CD4-positive, CD25-positive, alpha-beta regulatory T cell (primary cell): ENCODE measurements at places on chromosomes 1 and 21. TPM values are rescaled to one million over a fixed set of nuclear protein-coding genes. Genes with fewer than 3 reads are reported as not detected.

DNA sequence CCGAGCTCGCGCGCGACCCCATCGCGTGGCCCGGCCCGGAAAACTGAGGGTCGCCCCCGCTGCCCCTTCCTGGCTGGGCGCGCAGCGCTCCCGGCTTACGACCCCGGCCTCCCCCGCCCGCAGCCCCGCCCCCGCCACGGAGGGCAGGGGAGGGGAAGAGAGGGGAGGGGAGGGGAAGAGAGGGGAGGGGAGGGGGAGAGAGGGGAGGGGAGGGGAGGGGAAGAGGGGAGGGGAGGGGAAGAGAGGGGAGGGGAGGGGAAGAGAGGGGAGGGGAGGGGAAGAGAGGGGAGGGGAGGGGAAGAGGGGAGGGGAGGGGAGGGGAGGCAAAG, 6.7 kb upstream of the ANKRD65 start:
- no peaks in the 10 kb centered on the region for H3K27me3 ChIP-seq
- no peak overlapping the region for H3K27ac ChIP-seq
- DNase-seq, result no peak
- H3K4me3 ChIP-seq, result no peak overlapping the region
- no peaks in the 10 kb centered on the region for H3K36me3 ChIP-seq

Gene FALEC
- not detected for total RNA-seq

- H3K27ac ChIP-seq, result no peak overlapping the region
- H3K4me1 ChIP-seq, result peaks cover 10% of the 10 kb centered on the region
- no peaks in the 10 kb centered on the region for H3K27me3 ChIP-seq
- H3K36me3 ChIP-seq, result no peaks in the 10 kb centered on the region
- H3K4me3 ChIP-seq, result no peak overlapping the region
Measured at GRCh38 chr1:2381741-2382620, 9.4 kb downstream of the MORN1 start.

GRCh38 chr21:27734146-27734545, 767.3 kb upstream of the ADAMTS5 start:
- H3K27me3 ChIP-seq, result no peaks in the 10 kb centered on the region
- H3K4me3 ChIP-seq, result no peak overlapping the region
- H3K27ac ChIP-seq, result no peak overlapping the region
- no peaks in the 10 kb centered on the region for H3K4me1 ChIP-seq

DNA sequence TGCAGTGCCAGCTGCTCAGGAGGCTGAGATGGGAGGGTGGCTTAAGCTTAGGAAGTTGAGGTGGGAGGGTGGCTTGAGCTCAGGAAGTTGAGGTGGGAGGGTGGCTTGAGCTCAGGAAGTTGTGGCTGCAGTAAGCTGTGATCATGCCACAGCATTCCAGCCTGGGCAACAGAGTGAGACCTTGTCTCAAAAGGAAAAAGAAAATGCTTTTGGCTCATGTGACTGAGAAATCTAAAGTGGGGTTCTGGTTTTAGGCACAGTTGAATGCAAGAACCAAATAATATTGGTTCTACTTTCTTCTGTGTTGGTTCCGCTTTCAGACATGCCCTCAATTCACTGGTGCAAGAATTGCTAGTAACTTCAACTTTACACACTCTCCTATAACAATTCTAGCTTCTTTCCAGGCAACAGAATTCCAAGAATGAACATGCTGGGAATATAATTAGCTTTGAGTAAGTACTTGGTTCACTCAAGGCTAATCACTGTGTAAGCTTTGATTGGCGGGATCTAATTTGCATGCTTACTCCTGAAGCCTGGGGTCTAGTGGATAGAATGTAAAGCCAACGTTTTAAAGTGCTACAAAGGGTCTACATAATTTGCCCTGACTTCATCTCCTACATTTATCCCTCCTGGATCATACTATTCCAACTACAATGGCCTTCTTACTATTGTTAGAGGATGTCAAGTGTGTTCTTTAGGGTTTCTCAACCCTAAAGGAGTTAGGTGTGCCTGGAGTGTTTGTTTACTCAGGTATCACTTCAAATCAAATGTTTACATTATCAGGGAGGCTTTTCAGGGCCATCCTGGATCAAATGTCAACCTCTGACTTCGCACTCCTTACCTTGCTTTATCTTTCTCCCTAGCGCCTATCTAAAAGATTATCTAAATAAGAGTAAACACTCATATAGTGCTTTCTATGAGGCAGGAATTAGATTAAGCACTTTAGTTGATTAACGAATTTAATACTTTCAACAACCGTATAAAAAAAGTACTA, 115.1 kb downstream of the SLC16A1 start:
- no peaks in the 10 kb centered on the region for H3K27me3 ChIP-seq
- no peaks in the 10 kb centered on the region for H3K36me3 ChIP-seq
- peaks cover 14% of the 10 kb centered on the region for H3K4me1 ChIP-seq
- DNase-seq, result no peak
- no peak overlapping the region for H3K27ac ChIP-seq
- no peak overlapping the region for H3K4me3 ChIP-seq

Gene OLFML2B
- total RNA-seq, result not detected
